Fibroblast of skin of right quadriceps (primary cell): ENCODE measurements at places on chromosomes 2 and 18.

GRCh38 chr2:174892546-174892945 lies 112.6 kb downstream of the CHN1 start:
- DNase-seq: no peak

- no peak for DNase-seq
Observed at GRCh38 chr2:74779265-74779558, 54.7 kb upstream of the HK2 start.

DNA sequence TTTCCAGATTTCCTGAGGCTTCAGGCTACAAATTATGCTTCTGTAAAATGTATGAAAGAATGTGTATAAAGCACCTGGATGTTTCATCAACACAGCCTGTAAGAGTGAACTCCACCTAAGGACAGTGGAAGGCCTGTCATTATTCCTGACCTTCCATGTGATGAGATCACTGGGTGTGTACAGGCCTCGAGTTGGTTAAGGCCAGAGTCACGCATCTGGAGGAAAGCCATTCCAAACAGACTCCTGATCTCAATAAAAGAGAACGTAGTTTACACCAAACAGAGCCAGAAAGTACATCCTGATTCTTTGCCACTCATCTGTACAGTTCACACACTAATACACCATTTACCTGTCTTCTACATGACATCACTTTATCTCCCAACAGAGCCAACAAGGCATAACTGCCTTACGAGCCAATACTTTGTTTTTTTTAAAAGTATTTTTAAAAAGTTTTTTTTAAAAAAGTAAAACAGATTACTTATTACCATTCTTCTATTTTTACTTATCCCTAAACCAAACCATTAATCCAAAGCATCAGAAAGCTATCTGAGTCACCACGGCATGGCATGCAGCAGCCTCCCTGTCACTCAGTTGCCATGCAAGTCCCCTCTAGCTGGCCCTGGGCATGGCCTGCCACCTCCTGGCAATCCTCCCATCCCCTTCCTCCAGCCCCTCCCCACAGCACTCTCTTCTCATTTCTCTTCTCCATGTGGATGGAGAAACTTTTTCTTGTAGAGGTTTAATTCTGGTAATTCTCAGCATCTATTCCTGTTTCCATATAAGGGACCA lies 78.8 kb upstream of the TFCP2L1 start:
- peak; percentile 39 for DNase-seq

- no peak for DNase-seq
Observed at GRCh38 chr2:232687382-232688160, 9.6 kb upstream of the GIGYF2 start.

DNA sequence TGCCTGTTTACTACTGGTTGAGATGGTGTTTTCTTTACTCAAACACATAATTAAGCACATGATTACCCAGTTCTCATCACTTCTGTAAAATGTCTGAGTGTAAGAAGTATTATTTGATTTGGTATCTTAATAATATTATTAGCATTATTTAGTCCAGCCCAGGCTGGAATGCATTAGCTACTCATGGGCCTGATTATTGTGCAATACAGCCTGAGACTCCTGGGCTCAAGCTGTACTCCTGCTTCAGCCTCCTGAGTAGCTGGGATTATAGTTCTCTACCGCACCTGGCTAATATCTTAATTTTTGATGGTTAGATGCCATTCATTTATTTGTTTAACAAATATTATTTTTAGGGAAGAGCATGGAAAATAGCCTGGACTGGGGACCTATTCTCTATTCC lies 197.6 kb upstream of the MC4R start:
- no peak for DNase-seq

- DNase-seq: no peak
Observed at GRCh38 chr2:31192396-31192795, 24.9 kb downstream of the CAPN14 start.

- no peak for DNase-seq
Observed at GRCh38 chr18:59667488-59667887, 29.7 kb downstream of the CCBE1 start.

- no peak for DNase-seq
Observed at GRCh38 chr18:8005870-8006569, 438.9 kb downstream of the PTPRM start.

DNA sequence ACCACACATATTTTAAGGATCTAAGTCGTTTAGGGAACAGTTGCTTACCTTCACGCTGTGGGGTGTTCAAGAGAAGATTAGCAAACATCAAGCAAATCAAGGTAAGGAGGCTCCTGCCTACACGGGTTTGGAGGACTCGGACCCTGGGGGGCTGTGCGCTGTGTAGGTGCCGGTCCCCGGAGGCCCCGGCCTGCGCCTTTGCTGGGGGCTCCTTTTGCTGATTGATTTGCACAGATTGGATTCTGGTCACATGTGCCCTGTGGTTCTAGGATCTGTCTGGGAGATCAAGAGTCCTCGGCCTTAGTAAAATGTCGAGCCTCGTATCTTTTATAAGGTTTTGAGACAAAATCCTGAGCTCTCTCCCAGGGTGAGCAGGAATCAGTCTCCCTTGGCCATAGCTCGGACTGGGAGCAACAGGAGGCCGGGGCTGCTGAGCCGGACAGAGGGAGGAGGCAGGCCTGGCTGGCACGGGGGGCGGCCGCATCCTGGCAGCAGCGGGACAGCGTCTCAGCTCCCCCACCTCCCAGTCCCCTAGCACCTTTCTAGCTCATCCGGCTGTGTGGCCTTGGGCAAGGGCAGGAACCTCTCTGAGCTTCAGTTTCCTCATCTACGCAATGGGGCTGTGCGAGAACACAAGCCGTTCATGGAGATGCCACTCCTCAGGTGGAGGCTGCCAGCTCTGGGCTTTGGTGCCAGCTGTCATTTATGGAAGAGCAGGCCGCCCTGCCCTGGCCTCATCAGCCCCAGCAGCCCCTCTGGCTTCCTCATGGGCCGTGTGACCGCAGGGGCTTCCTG lies 147.2 kb downstream of the MBP start:
- DNase-seq: no peak

GRCh38 chr2:25981596-25982272 lies 563 bp downstream of the KIF3C start:
- no peak for DNase-seq
